ENCODE measurements at places on chromosomes 1 and 21. TPM values are rescaled to one million over a fixed set of nuclear protein-coding genes. Genes with fewer than 3 reads are reported as not detected.

Gene C2CD2
- total RNA-seq: 27.9 TPM

DNA sequence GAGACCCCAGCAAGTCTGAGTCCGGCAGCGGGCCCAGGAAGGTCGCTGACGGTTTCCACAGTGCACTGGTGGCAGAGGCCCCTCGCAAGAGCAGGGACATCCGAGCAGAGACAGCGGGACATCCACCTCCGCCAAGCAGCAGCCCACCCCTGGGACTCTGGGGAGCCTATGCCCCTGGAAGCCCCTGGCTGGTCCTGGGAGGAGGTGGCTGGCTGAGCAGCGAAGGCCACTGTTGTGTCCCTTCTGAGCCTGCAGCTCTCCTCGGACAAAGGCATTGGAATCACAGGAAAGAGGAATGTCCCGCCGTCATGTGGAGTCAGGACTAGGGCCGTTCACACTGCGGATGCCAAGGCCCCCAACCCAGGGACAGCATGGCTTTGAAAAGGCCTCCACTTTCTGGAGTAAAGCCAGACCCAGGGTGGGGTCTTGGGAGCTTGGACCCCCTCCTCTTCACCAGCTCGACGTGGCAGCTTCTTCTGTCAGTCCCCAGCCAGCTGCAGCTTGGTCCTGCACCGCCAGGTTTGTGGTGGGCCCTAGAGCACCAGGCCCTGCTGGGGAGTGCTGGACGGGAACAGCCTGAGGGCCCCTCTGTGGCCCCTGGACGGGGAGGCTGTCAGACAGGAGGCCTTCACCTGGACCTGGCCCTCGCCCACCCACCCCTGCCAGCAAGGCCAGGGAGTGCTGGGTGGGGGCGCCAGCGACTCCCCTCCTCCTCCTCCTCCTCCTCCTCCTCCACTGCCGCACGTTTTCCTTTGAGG is 1.4 kb downstream of the MEGF6 start:
- no peak for DNase-seq
- H3K4me3 ChIP-seq: peak overlapping the region; percentile 88
- no peak overlapping the region for H3K27ac ChIP-seq
- H3K36me3 ChIP-seq: no peaks in the 10 kb centered on the region
- H3K27me3 ChIP-seq: no peaks in the 10 kb centered on the region
- peaks cover 55% of the 10 kb centered on the region for H3K4me1 ChIP-seq

Gene KPRP
- not detected for total RNA-seq

DNA sequence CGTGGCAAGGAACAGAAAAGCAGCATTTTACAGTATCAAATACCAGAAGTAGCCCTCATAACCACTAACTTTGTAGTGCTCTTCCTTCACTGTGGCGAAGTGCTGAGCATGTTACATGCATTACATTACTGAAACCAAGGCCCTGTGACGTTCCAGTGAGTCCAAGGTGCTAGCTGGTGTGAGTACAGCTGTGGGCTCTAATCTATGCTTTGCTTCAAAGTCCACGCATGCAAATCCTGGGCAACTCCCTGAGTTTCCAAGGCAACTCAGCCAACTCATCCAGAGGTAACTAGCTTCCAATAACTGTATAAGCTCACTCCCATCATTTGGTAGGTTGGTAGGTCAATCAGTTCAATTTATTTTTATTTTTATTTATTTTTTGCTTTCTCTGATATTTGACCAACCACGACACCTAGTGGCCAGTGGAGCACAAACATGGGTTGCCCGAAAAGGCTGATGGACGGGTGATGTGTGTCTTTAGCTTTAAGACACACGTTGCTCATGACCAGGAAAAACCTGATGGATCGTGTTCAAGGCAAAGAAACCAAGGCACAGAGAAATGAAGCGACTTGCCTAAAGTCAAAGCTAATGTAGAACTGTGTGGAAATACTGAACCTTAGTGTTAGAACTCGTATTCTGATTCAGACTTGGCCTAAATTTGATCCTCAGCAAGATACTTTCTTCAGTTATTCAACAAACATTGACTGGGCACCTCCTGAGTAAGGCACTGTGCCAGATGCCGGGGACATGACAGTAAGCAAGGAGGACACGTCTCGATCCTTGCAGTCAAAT is 73.0 kb downstream of the GNG12 start:
- H3K36me3 ChIP-seq: no peaks in the 10 kb centered on the region
- peak; percentile 63 for DNase-seq
- 0 out of 2 replicates have a peak overlapping the region, but pooled peaks have one; percentile 4 for H3K27ac ChIP-seq

DNA sequence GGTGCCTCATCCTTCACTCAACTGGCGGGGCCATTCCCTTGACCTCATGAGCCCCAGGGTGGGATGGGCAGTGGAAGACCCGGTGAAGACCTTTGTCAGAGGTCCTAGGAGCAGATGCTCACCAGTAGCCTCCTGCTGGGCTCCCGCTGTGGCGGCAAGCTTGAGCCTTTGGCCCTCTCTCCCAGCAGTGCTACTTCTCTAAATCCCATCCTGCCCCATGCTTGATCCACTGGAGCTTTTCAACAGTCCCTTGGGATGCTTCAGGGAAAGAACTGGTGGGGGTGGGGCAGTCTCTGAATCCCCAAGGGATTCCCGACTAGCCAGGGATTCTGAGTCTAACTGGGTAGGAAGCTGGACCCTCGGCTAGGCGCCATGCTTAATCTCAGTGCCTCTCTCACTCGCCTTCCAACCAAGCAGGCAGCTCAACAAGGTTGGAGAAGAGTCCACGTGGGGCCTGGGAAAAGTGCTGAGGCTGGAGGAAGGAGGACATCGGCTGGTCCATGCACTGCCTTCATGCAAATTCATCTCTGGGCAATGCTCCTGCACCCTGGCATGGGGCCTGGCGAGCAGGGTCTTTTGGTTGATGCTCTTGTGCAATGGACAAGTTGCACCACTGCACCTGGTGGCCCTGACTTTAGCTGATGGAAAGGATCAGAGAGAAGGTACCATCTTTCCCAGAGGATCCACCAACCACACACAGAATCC is 190.3 kb downstream of the GRIK3 start:
- no peak overlapping the region for H3K27ac ChIP-seq
- DNase-seq: no peak
- H3K36me3 ChIP-seq: no peaks in the 10 kb centered on the region
- no peak overlapping the region for H3K4me3 ChIP-seq
- 0 out of 2 replicates have a peak, but pooled peaks cover 6% of the 10 kb centered on the region for H3K4me1 ChIP-seq

DNA sequence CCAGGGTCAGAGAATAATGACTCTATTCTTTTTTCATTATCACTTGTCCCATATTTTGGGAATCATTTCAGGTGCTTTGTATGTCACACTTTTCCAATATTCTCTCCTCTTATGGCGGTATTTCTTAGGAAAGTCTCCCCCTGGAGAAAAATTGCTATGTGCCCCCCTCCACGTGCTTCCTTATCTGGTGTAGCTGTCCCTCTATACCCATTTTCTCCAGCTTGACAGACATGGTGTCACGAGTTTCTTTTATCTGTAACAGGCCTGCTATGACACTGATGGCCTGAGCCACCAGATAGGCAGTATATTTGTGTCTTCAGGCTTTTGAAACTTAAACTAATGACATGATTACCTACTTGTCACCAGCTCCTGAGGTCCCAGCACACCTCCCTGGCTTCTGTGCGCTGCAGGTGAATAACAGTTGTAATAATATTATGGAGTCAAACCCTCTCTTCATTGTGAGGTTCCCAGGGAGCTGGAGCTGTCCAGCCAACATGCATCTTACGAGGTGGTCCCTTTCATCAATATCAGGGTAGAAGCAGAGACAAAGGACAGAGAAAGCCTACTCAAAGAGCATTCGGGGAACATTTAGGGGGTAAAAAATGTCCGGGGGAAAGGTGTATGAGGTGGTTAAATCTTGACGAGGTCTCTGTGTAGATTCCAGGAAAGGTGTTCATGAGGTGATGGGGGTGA is 71.2 kb upstream of the DUSP10 start:
- no peak overlapping the region for H3K4me3 ChIP-seq
- H3K27me3 ChIP-seq: no peaks in the 10 kb centered on the region
- DNase-seq: no peak
- no peaks in the 10 kb centered on the region for H3K36me3 ChIP-seq
- peaks cover 80% of the 10 kb centered on the region for H3K4me1 ChIP-seq
- H3K27ac ChIP-seq: no peak overlapping the region
